Stimulated activated naive CD8-positive, alpha-beta T cell treated with anti-CD3 and anti-CD28 coated beads, Interleukin-15, Interleukin-2, amounts not matched to agents 100 U/mL and 50 U/mL, for 24 hours (primary cell): ENCODE measurements at places on chromosomes 5 and 9.

DNA sequence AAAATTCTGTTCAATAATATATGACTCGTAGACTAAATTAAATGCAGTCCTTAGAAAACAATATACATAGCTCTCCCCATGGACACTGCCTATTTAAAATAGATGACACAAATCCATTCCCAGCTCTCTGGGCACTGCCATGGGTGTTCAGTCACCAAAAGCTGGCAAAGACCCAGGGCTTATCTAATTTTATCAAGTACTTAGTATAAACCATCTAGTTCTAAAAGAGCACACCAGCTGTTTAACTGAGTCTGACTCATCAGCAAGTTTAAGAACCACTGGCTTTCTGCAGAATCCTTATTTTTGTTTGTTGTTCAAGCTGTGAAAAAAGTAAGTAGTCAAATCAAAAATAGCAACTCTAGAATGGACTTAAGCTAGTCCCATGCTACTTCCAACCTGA lies 107.6 kb downstream of the PLPP1 start:
- DNase-seq, result no peak

- no peak for DNase-seq
Measured at GRCh38 chr5:137635521-137635921, 100.4 kb downstream of the KLHL3 start.

DNA sequence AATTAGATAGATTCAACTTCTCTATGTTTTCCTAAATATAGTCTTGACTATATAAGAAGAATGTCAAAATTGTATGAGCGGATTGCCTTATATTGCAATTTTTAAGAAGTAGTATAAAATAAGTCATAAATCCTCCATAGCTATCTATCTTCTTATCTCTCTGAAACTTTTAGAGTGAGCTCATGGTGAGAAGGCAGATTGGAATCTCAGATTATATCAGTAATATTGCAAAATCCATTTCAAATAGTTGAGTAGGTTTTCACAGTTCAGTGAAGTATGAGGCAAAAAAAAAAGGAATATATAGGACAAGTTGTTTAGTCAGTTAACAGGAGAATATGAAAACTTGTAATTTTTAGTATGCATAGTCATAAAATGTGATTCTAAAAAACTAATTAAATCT lies 156.4 kb downstream of the FAM174A start:
- no peak for DNase-seq

DNA sequence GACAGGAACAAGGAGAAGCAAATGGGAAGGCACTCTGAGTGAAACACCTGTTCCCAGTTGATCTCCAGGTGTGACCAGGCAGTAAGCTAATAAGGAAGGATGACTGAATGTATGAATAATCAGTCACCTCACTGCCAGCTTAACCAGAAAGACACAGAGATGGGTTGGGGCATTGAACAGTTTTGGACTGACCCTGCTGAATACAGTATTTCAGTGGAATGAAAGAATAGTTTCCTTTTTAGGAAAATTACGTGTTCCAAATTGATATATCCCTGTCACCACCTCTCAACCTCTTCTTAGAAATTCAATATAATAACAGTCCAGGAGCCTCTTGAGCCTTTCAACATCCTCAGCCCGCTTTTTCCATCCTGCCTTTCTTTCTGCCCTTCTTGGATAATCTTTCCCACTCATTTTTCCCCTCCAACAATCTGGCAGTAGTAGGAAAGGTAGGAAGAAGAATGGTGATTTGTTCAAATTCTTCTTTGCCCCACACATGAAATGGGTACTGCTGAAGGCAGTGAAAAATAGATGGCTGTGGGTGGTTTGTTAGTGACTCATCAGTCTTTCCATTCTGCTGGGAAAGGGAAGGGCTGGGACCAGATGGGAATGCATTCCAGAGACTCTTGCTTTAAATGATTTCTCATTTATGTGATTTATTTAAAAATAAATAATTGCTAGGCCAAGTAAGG lies 117.9 kb downstream of the ZSWIM6 start:
- no peak for DNase-seq

DNA sequence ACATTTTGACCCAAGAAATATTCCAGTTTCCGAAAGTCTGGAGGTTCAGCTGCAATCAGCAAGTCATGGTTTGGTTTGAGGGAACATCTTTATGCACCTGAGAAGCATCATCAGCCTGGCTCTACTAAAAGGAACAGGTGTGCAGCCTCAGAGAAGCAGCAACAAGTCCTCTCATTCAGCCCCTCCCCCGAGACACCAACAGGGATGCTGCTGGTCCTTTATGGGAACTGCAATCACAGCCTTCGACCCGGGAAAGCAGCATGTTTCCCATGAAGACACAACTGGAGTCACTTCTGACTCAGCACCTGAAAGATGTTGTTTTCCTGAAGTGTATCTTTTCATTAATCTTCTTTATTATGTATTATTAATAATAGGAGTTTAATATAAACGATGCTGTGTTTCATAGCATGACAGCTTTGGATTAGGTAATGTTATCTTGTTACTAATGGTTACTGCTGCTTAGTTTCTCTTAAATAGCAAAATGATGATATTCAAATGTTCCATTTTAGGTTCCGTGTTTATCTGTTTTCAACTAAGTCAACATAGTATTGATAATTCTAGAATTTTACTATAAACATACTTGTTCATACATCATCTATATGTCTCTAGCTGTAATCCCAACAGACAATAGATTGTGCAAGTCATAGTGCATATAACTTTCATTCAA lies 15.6 kb upstream of the NREP start:
- no peak for DNase-seq

GRCh38 chr5:34474573-34475021 lies 181.5 kb upstream of the RAI14 start:
- no peak for DNase-seq

GRCh38 chr5:154830596-154830995 lies 19.8 kb downstream of the FAXDC2 start:
- DNase-seq, result no peak

GRCh38 chr5:103490030-103490739 lies 72.4 kb downstream of the NUDT12 start:
- DNase-seq, result no peak

DNA sequence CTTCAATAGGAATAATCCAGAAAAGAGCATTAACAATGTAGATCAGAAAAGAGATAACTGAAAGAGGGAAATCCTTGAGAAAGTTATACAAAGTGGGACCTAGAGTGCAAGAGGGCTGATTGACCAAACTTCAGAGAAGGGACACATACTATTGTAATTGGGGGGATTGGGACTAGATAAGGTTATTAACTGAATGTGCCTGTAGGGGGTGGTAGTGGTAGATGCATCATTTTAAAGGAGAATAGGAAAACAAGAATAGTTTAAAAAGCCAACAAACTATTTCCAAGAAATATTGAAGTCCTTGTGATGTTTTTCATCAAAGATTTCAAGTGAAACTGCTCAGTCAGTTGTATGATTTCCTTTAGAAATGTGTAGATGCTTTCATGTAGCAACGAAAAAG lies 468.5 kb downstream of the TAF11L14 start:
- no peak for DNase-seq

- no peak for DNase-seq
Measured at GRCh38 chr9:112831281-112831851, 59.3 kb downstream of the SLC46A2 start.

DNA sequence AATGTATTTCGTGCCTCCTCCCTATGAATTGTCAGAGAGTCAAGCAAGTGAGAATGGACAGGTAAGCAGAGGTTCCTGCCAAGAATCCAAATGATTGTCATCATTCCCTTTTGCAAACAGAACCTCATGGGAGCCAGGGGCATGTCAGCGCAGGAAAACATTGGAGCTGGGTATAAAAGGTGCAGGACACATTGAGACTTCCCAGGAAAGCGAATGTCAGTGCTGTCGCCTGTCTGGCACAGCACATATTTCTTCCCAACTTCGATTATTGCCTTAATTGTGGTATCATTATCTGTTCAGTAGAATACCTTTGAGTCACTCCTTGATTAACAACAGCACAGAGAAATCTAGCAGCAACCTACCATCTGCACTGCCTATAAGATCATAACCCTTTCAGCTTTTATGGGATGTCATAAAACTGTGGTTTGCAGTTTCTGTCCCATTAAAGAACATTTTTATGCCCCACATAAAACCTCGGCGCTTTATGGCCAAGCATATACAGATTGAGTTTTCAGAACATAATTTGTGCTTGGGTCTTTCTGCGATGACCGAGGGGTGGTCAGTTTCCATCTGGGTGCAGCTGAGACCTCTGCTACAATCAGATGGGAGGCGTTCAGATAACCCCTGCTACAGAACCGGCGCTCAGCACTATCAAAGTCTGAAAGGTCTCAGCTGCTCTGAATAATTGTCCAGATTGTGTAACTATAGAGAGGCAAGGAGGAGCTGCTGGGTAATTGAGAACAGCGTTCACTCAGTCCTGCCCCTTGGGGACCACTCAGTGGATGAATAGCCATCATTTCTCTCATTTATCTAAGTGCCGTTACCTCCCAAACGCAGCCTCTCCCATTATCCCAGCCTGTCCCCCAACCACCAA lies 30.9 kb upstream of the WWC1 start:
- no peak for DNase-seq

DNA sequence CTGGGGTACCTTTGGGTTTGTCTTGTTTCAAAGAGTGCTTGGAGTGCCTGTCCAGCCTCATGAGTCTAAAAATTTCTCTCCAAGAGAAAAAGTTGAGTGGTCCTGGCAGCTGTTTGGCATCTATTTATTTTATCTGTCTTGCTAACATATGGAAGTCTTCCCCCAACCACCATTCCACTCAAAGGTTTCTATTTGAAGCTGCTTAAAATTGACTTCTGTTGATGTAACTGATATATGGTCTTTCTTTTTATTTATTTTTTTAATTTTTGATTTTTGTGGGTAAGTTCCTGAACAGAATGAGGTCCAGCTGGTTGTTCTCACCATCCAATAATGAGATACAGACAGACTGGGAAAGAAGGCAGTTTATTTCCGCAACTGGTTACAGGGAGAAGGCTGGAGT lies 178.7 kb upstream of the SGCD start:
- DNase-seq, result no peak

DNA sequence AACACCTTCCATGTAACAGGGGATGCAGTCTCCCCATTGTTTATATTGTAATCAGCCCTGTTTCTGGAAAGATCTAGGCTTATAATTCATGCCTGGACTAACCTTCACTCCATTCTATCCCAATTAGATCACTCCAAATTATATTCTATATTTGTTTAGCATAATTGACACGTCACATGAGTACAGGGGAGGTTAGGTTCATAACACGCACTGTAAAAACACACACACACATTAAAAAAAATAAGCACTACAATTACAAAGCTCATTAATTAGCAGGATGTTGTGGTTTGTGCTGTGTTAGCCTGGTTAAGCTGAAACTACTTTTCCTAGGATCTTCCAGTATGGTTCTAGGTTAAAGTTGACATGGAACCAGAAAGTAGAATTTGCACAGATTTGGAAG lies 126.0 kb downstream of the MLLT3 start:
- DNase-seq, result no peak

- no peak for DNase-seq
Measured at GRCh38 chr9:133999851-134000265, 7.7 kb upstream of the VAV2 start.

- DNase-seq, result no peak
Measured at GRCh38 chr5:164020116-164020515, 514.7 kb downstream of the MAT2B start.

- DNase-seq, result no peak
Measured at GRCh38 chr9:5191985-5192384, 6.5 kb upstream of the INSL6 start.

DNA sequence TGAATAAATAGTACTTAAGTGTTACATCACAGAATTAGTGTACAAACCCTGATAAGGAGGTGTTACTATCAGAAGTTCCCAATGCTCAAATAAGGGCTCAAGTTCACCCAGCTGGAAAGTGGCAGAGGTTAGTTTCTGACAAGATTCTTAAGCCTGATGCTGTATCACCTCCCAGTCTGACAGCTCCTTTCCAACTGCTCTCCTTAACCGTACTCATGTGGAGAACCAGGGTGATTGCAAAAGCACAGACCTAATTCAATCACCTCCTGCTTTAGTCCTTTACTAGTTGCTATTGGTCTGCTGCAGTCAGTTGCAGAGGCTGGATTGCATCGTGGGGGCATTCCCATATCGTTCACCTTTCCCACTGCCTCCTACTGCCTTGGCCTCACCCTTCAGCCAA lies 100.4 kb upstream of the ZNF618 start:
- DNase-seq, result no peak

DNA sequence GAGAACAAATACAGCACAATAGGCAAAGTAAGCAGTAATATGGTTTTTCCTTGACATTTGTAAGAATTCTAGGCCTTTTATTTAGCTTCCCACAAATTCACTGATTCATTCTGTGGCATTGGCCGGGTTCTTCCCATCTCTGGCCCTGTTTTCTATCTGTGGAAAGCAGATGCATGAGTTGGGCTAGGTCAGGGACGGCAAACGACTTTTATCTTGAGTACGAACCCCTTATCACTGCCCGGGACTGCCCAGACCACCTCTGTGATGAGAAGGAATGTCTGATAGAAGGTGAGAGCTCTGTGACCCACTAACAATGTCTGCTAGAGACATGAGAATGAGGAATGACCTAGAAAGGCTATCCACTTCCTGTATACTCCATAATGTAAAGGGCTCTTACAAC lies 35.4 kb upstream of the ADAM19 start:
- no peak for DNase-seq

- no peak for DNase-seq
Measured at GRCh38 chr5:138091685-138092084, 7.9 kb downstream of the WNT8A start.

DNA sequence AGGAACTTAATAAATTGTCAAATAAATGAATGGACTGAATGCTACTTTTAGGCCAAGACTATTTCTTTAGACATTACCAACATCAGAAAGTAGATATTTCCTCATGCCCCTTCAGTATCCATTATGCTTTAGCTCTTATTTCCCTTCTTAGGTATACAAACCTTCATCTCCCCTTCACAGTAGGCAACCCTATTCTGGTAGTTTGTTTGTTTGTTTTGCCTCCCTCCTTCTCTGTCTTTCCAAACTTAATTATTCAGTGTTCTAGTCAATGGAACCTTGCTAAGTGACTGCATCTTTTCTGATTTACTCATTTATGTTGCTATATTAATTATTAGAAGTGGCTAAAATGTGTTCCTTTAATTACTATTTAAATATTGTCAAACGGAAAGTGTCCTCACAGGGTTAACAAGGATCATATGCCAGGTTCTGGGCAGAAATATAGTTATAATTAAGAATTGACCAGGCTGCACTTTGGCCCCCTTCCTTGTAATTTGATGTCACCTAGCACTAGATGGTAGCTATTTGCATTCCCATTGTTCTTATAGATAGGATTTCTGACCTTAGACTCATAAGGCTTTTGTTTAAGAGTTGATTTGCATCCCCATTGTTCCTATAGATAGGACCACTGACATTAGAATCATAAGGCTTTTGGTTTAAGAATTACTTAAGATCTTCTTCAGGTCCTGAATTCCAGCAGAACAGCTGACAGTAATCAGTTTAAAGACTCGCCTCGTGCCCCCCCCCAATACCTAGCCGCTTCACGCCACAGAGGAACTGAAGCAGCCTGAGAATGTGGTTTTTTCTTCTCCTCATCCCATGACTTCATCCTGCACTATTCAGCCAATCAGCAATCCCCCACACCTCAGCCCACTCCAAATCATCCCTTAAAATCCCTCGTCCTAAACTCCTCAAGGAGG lies 84.4 kb upstream of the NUDT12 start:
- no peak for DNase-seq
